ENCODE measurements at places on chromosomes 7 and 10. TPM values are rescaled to one million over a fixed set of nuclear protein-coding genes. Genes with fewer than 3 reads are reported as not detected.

DNA sequence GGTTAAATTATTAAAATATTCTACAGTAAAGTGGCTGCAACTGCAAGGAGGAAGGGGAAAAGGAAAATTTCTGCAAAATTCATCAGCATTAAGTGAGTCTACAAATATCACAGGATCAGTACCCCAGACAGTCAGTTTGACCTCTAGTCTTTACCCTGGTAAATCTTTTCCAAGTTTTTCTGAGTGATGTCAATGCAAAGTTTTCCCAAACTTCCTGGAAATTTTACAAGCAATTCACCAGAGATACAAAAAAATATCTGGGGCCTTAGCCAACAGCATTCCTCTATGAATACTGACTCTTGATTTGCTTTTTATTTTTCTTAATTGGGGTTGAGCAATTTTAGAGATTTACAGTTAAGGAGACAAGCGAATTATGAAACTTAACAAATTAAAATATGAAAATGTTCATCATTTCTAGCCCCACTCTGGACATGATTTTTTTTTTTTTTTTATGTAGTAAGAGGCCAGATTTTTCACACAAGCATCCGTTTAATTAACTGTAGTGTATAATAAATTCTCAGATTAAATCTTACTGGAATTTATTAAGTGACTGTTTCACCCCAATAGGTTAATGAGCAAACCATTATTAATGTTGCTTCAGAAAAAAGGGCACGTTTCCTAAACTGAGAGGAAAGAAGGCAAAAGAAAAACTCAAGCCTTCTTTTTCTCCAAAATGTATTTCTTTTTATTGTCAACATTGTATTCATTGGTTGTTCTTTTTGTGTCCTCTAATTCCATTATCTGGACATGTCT lies 539.5 kb upstream of the FZD8 start:
- no peak for DNase-seq

- no peak for DNase-seq
Measured at GRCh38 chr7:112160130-112160770, 45.9 kb downstream of the DOCK4 start.

DNA sequence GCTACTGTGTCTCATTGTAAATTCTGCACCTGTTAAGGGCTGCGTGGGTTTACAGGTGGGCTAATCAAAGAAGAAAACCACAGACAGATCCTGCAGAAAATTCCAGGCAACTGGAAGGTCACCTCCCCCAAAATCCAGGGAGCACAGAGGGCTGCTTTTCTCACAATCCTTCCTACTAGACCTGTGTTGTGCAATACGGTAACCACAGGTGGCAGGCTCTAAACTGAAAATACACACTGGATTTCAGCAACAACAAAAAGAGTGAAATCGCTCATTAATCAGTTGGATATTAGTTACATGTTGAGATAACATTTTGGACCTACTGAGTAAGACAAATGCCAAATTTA lies 83.2 kb downstream of the SLC16A9 start:
- DNase-seq, result no peak

PFKP gene
- 68.0 TPM for polyA plus RNA-seq

FKBP9 gene
- polyA plus RNA-seq, result 56.2 TPM

RBP3 gene
- polyA plus RNA-seq, result not detected

DNA sequence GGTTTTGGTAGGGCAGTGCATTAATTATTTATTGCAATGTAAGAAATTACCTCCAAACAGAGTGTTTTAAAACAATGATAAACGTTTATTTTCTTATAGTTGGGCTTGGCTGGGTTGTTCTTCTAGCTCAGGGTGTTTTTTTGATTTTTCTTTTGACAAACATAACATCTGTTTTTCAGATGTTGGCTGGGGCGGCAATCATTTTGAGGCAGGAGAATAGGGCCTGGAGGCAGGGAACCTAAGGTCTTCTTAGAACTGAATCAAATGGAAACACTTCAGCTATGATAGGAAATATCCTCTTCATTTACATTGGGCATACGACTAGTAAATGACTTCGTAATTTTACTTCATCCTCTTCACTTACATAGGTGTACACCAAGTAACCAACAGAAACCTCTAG lies 47.4 kb upstream of the NAMPT start:
- no peak for DNase-seq

FRAT2 gene
- 3.4 TPM for polyA plus RNA-seq

DNA sequence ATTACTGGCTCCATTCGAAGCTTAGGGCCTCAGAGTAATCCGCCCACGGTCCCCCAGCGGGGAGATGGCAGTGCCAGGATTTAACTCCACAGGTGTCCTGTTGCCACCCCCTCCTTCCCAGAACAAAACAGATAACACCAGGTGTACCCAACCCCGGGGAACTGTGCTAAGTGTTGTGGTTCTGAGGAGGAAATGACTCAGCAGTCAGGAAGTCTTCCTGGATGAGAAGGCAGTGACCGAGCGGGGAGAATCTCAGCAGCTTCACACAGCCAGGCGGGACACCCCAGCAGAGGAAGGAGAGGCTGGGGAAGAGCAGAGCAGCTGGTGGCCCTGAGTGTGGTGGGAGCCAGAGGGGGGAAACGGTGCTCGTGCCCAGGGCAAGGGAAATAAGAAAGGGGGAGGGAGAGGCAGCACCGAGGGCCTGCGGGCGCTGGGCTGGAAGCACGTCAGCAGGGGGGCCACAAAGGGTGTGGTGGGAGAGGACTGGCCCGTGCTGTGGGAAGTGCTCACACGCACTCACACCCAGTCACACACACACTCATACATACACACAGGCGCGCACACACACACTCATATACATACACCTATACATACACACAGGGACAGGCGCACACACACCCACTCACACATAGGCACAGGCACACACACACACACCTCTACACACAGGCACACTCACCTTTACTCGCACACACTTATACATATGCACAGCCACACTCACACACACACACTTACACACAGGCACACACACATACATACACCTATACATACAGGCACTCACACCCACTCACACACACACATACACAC lies 59.8 kb upstream of the CHST15 start:
- DNase-seq, result peak; percentile 75

GRCh38 chr7:130689683-130690082 lies 3.3 kb upstream of the TSGA13 start:
- no peak for DNase-seq
